ENCODE measurements at places on chromosomes 12 and 14.

DNA sequence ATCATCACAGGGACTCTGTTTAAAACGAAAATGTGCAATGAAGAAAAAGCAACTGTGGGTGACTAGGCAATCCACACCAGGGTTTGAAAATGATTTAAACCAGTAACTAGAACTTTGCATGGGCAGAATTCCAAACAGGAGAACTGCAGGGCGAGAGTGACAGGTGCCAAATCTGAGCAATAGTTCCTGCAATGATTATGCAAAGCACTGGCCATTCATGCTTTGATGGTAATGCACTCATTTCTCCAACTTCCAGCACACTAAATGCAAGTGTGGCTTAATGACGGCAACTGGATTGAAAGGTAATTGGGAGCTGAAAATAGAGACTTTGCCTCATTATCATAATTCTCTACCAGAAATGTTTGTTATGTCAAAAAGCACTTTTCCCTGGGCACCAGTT is 140.5 kb upstream of the TMCC3 start:
- no peak for DNase-seq

GRCh38 chr12:26489908-26490307 is 294.5 kb downstream of the SSPN start:
- no peak for DNase-seq

- no peak for DNase-seq
These were observed 34.2 kb downstream of the ABCC9 start for GRCh38 chr12:21906919-21907493.

DNA sequence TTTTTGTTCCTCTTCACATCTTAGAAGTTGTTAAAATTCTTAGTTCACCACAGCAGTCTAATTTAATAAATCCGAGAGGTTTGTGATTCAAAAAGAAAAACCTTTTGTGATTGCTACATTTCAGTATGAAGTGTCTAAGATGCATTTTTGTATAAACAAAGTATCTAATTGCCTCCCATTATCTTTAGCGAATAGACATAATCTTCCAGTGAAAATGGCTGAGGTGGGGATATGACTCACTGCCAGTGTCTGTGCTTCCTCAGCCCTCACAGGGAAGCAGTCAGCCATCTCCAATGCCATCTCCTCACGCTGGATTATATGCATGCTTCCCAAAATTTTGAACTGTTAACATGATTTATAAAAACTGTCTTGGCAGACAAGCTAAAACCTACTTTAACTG is 7.6 kb downstream of the GCH1 start:
- DNase-seq = peak; percentile 27

DNA sequence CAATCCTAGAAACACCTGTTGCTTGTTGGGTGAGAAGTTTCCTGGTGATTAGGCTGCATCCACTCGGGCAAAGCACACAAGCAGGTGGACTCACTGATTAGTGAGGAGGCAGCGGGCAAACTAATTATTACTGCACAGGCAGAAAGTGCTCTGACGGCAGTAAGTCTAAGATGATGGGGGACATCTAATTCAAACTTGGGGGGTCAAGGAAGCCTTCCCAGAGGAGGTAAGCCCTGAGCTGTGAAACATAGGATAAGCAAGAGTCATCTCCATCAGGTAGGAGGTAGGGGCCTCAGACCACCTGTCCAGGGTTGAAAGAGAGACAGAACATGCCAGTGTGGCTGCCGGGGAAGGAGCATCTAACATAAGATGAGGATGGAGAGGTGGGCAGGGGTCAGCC is 1578.4 kb upstream of the TMEM132C start:
- no peak for DNase-seq

DNA sequence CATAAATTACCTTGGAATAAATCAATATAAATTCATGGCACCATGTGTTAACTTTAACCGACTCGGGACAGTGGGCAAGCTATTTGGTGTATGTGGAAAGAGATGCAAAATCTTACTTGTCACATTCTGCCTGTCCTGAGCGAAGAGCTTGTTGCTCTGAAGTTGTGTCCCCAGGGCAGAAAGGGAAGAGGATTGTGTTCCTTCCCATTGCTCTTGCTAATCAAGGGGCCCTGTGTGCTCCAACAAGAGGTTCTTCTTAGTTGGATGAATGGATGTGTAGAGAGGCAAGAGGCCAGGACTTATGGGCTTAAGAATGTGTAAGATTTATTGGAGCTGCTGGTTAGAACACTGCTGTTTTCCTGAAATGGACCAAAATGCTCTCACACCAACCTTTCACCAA is 36.5 kb upstream of the FRS2 start:
- DNase-seq = no peak

DNA sequence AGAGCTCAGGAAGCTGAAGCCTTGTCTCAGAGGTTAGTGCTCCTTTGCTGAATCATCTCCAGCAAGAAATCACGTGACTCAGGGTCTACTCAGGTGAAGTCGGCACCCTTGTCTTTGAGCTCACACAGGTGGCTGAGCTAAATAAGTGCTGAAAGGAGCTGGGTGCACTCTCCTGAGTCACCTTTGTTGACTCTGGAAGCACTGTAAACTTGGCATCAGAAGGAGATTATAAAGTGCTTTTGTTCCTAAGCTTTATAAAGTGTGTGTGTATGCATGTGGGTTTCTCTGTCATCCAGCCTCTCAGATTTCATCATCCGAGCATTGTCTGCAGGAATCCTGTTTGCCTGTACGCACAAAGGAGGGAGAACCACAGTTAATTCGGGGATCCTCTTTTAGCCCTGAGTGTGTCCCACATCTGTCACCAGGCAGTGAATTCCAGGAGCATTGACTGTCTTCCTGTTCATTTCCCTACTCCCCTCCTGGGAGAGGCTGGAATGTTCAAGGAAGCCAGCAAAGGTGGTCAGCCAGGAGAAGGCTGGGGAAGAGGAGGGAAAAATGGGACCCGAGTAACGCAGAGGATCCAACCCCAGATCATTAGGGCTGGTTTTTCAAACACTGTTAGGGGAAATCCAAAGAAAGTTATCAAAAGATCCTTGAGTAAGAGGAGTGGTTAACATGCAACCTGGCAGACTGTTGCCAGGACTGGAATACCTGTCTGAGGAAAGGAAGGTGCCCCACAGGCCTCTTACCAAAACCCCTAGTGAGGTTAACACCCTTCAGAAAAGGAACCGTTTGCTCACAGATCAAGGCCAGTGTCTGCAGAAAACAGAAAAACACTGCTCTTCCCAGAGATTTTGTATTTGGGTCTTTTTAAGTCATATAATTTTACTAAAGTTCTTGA is 157.5 kb upstream of the HIF1A start:
- DNase-seq = no peak

GRCh38 chr12:87311206-87311605 is 718.0 kb downstream of the C12orf50 start:
- no peak for DNase-seq

Data from umbilical cord (tissue), 2 donors.